ENCODE measurements at places on chromosomes 7 and 10.

DNA sequence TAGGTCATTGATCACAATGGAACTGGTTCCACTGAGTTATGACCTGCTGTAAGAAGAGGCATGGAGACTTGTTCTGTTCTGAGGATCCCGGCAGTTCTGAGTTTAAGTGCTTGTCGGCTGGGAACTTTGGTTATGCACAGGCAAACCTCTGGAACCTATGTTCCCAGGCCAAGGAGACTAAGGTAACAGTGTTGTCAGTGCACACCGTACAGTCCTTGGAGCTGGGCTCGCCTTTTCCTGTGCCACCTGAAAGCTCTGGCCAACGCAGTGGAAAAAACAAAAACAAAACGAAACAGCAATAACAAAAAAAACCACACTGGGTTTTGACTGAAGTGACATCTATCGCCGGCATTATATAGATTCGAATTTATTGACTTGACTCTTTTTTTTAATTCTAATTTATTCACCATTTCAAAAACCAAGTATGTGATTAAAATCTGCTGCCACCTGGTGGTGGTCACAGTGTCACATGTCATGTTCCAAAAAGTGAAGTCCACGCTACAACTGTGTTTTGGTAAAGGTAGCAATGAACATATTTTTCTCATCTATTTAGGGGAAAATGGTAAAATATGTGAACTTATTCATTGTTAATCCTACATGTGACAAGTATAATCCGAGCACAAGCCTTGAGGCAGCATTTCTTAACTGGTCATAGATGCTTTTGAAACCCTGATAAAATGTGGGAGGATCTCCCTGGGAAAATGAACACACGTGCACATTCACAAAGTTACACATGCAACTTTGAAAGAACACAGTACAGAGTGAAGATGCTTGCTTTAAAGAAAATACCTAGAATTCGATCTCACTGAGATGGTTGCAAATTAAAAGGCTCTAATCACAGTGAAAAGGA is 113.8 kb upstream of the PPP2R2D start:
- no peak for DNase-seq

DNA sequence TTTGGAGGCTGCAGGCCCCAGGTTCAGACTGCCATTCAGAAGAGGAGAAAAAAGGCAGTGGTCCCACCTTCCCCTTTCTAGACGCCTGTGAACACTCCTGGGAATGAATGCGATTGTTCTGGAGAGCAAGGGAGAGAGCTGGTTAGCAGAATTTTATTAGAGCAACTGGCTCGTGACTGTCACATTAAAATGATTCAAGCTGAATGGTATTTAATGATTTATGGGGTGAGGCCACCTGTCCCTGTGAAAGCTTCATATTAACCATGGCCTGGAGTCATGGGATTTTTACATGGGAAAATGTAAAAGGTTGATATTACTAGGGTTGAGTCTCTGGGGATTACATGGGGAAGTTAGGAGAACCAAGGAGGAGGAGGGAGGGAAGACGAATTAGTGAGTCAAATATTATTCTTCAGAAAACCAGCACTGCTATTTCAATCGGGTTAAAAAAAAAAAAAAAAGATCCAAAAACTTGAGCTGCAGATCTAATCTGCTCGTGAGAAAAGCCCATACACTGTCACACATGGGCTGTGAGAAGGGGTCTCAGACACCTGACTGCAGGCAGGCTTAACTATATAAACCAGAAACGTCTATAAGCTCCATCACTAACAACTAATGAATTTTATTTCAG is 8.3 kb downstream of the CXCL12 start:
- DNase-seq = no peak

DNA sequence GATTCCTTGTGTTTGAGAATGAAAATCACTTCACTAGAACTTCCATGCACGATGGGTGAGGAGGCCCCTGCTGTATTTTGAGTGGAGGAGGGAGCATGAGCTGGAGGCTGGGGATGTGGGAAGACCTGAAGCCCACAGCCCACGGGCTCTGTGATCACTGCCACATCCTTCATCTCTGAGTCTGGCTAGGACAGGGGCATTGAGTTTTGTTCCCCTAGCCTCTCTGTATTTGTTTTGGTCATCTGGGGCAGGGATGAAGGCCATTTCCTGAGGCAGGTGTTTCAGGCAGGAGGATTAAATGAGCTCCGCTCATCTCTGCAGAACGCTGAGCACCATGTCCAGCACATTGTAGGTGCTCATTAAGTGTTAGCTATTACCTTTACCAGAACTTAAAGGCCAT is 293.6 kb downstream of the GLRX3 start:
- DNase-seq = no peak

- DNase-seq = peak; percentile 2
Measured at GRCh38 chr7:651032-651728, 75.3 kb upstream of the DNAAF5 start.
